ENCODE measurements at places on chromosomes 3 and 15.

DNA sequence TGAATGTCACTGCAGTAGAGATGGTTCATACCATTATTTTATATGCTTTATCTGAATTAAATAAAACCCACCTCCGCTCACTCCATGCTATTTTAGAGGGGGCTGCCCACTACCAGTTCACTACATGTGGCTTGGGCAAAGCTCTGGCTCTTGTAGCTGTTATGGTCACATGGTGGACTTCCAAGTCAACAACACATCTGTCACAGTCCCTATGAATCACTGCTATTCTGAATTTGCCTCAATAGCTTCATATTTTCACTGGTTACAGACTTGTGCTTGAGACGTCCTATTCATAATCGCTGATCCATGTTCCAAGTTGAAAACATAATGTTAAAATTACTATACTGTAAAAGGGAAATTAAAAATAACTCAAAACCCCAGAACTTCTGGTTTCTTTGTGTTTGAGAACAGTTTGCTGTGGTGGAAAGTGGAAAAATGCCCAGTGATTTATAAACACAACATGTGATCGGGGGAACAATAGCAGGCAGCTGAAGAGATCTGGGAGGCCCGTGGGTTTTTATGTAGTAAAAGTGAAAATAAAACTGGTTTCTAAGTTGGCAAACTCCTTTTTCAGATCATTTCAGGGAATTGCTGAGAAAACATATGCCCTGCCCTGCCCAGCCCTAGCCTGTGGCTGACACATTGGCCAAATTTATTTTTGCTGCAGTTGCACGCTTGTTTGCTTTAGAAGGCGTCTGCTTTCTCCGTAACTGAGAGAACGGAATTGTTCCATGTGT is 128.8 kb upstream of the PRR23C start:
- H3K27ac ChIP-seq: no peak overlapping the region
- no peaks in the 10 kb centered on the region for H3K36me3 ChIP-seq
- no peak overlapping the region for H3K4me3 ChIP-seq
- no peaks in the 10 kb centered on the region for H3K27me3 ChIP-seq

DNA sequence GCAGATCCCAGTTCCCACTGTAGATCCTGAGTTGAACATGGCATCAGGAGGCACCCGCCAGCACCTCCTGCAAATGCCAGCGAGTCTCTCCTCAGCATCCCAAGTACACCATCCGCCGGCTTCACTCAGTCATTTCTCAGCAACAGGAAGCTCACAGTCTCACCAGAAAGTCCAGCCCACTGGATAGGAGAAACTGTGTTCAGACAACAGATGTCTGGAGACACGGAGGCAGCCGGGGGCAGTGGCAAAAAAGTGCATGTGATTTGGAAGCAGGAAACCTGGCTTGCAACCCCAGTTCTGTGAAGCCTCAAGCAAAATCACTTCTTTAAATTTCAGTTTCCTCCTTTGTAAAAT is 68.7 kb downstream of the SRGAP3 start:
- no peak overlapping the region for H3K27ac ChIP-seq
- no peaks in the 10 kb centered on the region for H3K36me3 ChIP-seq
- DNase-seq: no peak
- no peaks in the 10 kb centered on the region for H3K27me3 ChIP-seq
- H3K4me1 ChIP-seq: peaks cover 24% of the 10 kb centered on the region

DNA sequence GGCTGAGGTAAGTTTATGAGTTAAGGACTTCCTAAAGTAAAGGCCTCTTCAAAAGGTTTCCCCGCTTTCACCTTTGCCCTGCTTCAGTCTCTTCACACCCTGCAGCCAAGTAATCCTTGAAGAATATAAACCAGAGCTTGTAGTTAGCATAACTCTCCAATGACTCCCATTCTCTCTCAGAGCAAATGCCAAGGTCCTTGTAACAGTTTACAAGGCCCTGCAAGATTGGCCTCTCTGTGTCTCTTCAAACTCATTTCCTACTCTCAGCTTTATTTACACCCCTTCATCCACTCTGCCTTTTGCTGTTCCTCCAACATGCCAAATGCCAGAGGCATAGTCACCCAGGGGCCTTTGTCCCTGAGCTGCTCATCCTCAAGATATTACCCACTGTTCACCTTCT is 60.5 kb upstream of the MME start:
- H3K36me3 ChIP-seq: no peaks in the 10 kb centered on the region
- H3K27ac ChIP-seq: no peak overlapping the region
- H3K27me3 ChIP-seq: no peaks in the 10 kb centered on the region
- H3K4me1 ChIP-seq: no peaks in the 10 kb centered on the region
- no peak overlapping the region for H3K4me3 ChIP-seq

DNA sequence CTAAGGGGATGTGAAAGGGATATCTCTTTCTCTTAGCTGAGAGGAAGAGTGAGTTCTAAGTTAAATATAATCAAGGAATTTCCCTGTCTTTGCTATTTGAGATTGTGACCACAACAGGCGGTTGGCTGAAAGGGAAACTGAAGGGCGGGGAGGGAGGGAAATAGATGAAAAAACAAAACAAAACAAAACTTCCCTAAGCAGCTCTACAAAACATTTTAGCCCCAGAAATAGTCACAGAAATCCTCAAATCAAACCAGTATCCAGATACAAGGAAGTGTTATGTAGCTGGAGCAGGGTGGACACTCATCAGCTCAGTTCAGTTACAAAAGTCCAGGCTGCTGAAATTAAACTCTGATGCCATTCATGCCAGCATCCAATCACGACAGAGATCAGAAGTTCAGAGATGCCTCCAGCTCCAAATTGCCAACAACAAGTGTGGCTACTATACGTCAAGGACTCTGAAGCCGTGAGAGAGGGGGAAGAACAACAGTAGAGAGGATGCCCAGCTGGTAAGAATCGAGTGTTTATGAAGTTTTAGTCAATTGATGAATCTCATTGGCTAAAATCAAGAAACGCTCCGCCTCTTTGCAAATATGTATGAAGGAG is 319 bp upstream of the TP63 start:
- DNase-seq: no peak
- no peak overlapping the region for H3K27ac ChIP-seq
- no peaks in the 10 kb centered on the region for H3K4me1 ChIP-seq
- H3K27me3 ChIP-seq: no peaks in the 10 kb centered on the region
- peak overlapping the region; percentile 29 for H3K4me3 ChIP-seq

GRCh38 chr3:71564361-71564760 is 19.2 kb downstream of the FOXP1 start:
- no peaks in the 10 kb centered on the region for H3K36me3 ChIP-seq
- no peaks in the 10 kb centered on the region for H3K4me1 ChIP-seq

DNA sequence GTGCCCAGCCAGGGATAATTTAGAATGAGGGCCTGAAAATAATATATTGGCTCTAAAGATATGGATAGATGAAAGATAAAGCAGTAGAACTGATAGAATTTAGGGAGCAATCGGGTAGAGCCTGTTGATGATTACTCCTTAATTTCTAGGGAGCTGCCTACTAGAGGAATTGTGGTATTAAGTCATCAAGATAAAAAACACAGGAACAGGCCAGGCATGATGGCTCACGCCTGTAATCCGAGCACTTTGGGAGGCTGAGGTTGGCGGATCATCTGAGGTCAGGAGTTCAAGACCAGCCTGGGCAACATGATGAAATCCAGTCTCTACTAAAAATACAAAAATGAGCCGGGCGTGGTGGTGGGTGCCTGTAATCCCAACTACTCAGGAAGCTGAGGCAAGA is 130.4 kb downstream of the PCCB start:
- peaks cover 6% of the 10 kb centered on the region for H3K36me3 ChIP-seq
- peaks cover under 1% of the 10 kb centered on the region for H3K4me1 ChIP-seq
- no peak for DNase-seq
- no peaks in the 10 kb centered on the region for H3K27me3 ChIP-seq
- H3K4me3 ChIP-seq: no peak overlapping the region

- no peak overlapping the region for H3K27ac ChIP-seq
- H3K4me1 ChIP-seq: no peaks in the 10 kb centered on the region
- no peak for DNase-seq
- no peaks in the 10 kb centered on the region for H3K36me3 ChIP-seq
- H3K4me3 ChIP-seq: no peak overlapping the region
These were observed 91.2 kb upstream of the VEPH1 start for GRCh38 chr3:157594413-157594812.

- H3K4me1 ChIP-seq: peaks cover 65% of the 10 kb centered on the region
- peaks cover 14% of the 10 kb centered on the region for H3K36me3 ChIP-seq
- no peaks in the 10 kb centered on the region for H3K27me3 ChIP-seq
- peak; percentile 64 for DNase-seq
- H3K4me3 ChIP-seq: no peak overlapping the region
These were observed 7.0 kb downstream of the CCR2 start for GRCh38 chr3:46360907-46361306.

DNA sequence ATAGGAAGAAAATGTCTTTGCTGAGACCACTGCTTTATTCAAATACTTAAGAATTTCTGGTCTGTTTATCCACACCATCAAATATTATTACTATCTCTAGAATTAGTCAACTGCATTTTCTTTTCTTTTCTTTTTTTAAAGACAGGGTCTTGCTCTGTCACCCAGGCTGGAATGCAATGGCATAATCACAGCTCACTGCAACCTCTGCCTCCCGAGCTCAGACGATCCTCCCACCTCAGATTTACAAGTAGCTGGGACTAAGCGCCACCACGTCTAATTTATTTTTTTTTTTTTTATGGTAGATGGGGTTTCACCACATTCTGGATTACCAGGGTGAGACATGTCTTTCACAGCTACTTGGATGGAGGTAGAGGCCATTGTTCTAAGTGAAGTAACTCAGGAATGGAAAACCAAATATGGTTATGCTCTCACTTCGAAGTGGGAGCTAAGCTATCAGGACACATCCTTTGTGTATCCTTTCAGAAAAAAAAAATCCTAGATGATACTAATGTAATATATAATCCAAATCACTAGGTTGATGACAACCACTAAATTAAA is 52.8 kb downstream of the STAG1 start:
- no peak overlapping the region for H3K4me3 ChIP-seq
- no peaks in the 10 kb centered on the region for H3K27me3 ChIP-seq
- peaks cover 6% of the 10 kb centered on the region for H3K4me1 ChIP-seq
- no peaks in the 10 kb centered on the region for H3K36me3 ChIP-seq

GRCh38 chr3:40309925-40310695 is 603 bp downstream of the EIF1B start:
- H3K27me3 ChIP-seq: no peaks in the 10 kb centered on the region
- peaks cover 34% of the 10 kb centered on the region for H3K36me3 ChIP-seq
- H3K4me1 ChIP-seq: peaks cover 11% of the 10 kb centered on the region

DNA sequence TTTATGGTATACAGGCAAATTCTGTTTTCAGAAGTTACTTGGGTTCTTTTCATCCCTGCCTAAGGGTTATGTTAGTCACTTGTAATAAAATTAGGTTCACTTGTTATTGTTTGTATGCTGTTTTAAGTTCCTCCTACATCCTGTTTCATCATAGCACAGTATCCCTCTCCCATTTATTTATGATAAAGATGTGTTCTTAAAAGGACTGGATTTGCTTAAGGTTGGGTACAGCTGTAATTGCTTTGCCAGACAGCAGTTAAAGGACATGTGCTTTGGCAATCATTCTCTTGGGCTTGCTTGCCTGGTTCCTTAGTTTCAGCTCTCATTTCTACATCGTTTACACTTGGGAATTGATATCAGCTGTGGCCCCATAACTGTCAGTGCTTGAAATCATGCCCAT is 11.7 kb downstream of the ATP2C1 start:
- no peak overlapping the region for H3K4me3 ChIP-seq
- no peak for DNase-seq
- no peaks in the 10 kb centered on the region for H3K4me1 ChIP-seq
- H3K27me3 ChIP-seq: no peaks in the 10 kb centered on the region

DNA sequence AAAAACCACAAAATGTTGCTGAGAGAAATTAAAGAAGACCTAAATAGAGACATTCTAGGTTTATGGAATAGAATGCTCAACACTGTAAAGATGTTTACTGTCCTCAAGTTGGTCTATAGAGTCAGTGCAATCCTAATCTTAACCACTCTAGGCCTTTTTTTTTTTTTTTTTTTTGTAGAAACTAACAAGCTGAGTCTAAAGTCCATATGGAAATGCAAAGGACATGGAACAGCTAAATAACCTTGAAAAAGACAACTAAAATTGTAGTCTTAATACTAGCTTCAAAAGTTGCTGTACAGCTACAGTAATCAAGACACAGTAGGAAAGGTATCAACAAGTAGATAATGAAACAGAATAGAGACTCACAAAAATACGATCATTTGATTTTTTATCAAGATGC is 32.9 kb downstream of the CDV3 start:
- DNase-seq: no peak
- no peaks in the 10 kb centered on the region for H3K4me1 ChIP-seq
- H3K27ac ChIP-seq: no peak overlapping the region
- peaks cover 45% of the 10 kb centered on the region for H3K36me3 ChIP-seq

DNA sequence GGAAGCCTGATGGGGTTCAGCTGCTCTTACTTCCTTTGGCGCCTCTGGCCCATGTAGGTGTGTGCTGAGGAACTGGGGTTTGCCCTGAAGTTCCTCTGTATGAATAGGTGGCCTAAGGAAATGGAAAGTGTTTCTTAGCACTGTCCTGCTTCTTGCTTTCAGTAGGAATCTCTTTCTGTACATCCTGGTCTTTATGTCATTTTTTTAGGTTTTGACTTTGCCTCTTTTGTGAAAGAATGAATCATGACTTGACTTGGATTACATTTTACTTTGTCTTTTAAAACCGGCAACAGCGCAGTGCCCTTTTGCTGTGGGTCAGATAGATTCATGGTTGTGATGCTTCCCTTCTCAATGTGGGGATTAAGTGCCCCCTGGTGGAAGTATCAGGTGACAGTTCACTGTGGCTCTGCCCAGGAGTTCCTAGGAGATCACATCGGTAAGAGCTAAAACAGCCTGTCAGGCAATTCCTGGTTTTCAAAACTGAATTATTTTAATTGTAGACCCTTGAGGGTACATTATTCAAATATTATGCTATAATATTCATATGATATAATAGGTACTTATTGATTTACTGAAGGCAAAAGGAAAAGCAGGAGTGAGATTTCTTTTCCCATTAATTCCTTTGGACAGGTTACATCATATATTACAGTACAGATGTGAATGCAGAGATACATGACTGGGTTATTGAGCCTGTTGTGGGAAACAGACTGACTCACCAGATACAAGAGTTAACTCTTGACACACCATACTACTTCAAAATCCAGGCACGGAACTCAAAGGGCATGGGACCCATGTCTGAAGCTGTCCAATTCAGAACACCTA is 95.4 kb downstream of the HCN4 start:
- H3K27me3 ChIP-seq: no peaks in the 10 kb centered on the region
- H3K4me1 ChIP-seq: no peaks in the 10 kb centered on the region
- DNase-seq: peak; percentile 32
- H3K4me3 ChIP-seq: no peak overlapping the region

DNA sequence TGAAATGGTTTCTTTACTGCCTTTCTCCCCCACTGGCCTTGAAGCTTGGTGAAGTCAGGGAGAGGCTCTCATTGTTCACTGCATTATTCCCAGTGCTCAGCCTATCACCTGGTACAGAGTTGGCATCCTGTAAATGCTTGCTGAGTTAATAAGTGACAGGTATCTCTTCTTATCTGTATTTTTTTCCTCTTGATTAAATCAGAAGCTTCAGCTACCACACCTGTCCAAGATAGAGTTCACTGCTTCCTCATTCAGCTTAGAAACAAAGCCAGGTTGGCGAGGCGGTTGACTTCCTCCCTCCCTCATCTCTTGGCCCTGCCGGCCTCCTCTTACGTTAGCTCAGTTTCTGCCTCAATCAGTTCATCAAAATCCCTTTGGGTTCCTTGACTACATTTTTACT is 142.8 kb downstream of the LIPC start:
- H3K4me3 ChIP-seq: no peak overlapping the region
- no peaks in the 10 kb centered on the region for H3K27me3 ChIP-seq
- no peak for DNase-seq
- H3K4me1 ChIP-seq: peaks cover 3% of the 10 kb centered on the region
- H3K27ac ChIP-seq: no peak overlapping the region

All from CD4-positive, alpha-beta T cell (primary cell).